ENCODE measurements at places on chromosomes 6 and 20.

GRCh38 chr6:154632119-154632518 lies 101.1 kb upstream of the SCAF8 start:
- DNase-seq, result no peak

DNA sequence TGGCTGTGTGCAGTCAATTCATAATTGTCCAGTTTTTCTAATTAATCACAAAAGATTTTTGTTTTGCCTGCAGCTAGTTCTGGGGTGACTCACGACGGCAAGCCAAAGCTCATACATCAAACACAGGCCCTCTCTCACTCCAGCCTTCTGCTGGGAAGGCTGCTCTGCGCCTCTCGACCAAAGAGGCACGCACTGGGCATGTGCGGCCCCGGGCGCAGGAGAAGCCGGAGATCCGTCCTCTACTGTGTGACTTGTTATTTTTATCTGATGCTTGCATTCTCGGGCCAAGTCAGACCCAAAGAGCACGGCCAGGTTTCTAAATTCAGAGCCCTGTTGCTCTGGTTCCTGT lies 98.5 kb downstream of the TFAP2A start:
- no peak for DNase-seq

DNA sequence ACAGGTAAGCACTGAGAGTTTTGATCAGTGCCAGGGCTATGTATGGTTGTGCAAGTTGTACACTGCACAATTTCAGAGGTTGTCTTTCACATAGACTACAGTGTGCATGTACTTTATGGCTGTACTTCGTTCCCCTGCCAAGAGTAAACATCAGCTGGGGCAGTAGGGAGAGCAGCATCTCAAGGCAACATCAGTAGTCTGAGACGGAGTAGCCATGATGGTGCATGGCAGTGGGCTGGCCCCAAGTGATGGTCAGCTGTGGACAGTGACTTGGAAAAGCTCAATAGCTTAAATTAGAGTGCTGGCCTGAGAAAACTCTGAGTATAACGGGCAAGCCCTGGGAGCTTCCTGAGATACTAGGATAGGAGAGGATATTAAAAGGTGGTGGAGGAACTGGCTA lies 165.5 kb downstream of the TFAP2B start:
- no peak for DNase-seq

DNA sequence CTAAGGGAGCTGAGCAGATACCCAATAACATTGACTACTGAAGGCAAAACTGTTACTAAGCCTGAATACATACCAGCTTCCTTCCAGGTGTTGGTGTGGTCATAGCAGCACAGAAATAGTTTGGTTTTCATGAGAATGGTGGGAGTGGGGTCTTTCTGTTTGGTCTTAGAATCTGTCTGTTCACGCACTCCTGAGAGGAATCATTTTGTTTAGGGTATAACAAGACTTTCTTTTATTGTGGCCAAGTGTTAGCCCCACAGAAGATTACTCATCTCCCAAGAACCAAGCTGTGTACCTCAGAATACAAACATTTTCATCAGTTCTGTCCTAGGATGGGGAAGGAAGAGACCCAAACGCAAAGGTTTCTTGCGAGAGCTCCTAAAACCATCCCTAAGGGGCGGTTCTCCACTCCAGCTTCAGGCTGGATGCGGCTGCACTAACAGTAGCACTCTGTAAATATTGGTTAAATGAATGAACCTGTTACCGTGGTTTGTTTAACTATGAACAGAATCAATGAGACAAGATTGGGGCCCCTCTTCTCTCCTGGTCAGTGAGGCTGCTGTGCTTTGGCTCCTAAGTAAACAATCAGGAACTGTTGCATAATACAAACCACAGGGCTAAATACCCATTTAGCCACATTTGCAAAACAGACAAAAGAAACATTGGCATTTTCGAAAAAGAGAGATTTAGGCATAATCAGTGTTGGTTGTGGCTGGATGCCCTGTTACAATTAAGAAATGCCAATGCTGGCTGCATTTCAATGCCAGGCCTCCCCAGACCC lies 44.9 kb downstream of the SNAP25 start:
- DNase-seq, result no peak

- DNase-seq, result no peak
Observed at GRCh38 chr6:36556281-36556680, 9.0 kb upstream of the STK38 start.

GRCh38 chr20:62123450-62124118 lies 1.3 kb downstream of the LSM14B start:
- no peak for DNase-seq

- DNase-seq, result no peak
Observed at GRCh38 chr6:104162036-104162669, 697.6 kb downstream of the HACE1 start.

- DNase-seq, result no peak
Observed at GRCh38 chr6:142187209-142187608, 40.1 kb downstream of the VTA1 start.

- no peak for DNase-seq
Observed at GRCh38 chr6:25777031-25777430, 22.5 kb downstream of the SLC17A4 start.

Measured in Panc1 (cell line).